Activated naive CD8-positive, alpha-beta T cell treated with anti-CD3 and anti-CD28 coated beads, Interleukin-2, amount 10 ng/mL, durations not matched to agents 7 days and 5 days (primary cell): ENCODE measurements at places on chromosomes 12 and 14.

DNA sequence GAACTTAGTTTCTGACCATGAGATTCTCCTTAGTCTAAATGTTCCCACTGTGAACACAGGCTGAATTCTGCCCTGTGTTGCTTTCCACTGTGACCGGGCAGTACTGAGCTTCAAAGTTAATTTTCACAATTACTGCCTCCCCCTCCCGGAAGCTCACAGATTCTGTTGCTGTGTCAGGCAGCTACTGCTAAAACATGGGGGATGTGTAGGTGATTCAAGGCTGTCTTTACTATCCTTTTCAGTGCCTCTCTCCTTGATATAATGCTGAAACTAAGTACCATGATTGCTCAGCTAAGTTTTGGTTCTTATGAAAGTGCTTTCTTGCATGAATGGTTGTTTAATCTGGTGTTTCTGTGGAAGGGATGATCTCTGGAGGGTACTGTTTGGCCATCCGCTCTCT is 428.3 kb upstream of the NOVA1 start:
- DNase-seq = no peak

- DNase-seq = no peak
Observed at GRCh38 chr12:112191840-112192321, 66.5 kb downstream of the TRAFD1 start.

GRCh38 chr12:53454707-53455106 is 2.8 kb downstream of the PCBP2 start:
- DNase-seq = no peak

DNA sequence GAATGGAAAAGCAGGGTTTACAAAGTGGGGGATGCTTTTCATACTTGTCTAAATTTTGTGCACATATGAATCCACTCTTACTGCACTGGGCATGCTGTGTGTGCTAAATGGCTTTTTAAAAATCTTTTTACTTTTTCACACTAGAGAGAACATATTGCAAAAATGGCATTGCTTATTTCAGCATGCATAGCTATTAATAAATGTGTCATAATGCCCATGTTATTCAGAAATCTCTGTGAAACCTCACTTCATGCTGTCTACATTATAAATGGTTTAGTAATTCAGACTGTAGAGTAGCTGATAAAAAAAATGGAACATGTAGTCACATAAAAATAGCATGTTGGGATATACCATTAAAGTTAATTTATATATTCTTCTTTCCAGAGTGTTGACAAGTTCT is 593.8 kb downstream of the RPL10L start:
- DNase-seq = no peak
